ENCODE measurements at places on chromosomes 11 and 22.
A peak's percentile ranks its signal among the peaks of the same experiment; 100 is the strongest.

GRCh38 chr11:68081691-68082090 is 39.5 kb downstream of the CHKA start:
- DNase-seq = no peak

DNA sequence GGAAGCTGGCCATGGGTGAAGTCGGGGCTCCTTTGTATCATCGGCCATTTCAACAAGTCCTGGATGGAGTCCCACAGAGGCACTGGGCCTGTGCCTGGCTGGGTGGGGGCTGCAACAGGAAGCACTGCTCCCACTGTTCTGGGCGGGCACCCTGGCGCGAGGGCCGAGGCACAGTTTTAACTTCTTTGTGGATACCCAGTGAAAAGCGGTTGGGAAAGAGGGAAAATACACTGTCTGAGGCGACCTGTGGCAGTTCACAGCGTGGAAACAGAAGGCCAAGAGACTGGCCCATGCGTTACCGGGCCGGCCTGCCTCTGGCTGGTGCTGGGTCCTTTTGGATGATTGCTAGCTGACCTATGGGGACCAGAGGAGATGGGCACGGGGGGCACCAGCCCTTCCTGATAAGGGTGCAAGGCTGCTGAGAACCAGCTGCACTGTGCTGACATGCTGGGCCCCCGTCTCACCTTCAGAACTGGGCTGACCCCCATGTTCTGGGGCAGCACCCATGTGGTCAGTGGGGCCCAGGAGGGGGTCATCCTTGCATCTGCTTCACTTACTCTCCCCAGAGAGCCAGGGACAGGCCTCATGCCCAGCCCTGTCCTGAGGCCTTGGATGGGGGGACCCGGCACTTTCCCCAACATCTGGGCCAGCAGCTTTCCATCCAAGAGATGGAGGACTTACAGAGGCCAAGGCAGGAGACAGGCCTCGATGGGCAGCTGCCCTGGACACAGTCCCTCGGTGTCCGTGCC is 4.2 kb downstream of the OVOL1 start:
- no peak for DNase-seq

GRCh38 chr11:121367001-121367843 is 74.7 kb downstream of the SC5D start:
- DNase-seq = peak; percentile 64

- DNase-seq = no peak
Measured at GRCh38 chr11:106706355-106706754, 311.9 kb downstream of the GUCY1A2 start.

GRCh38 chr11:12321217-12321937 is 56.0 kb upstream of the PARVA start:
- no peak for DNase-seq

- peak; percentile 71 for DNase-seq
Measured at GRCh38 chr11:830295-831117, 2.2 kb upstream of the CD151 start.

GRCh38 chr11:12824281-12825041 is 150.2 kb downstream of the TEAD1 start:
- no peak for DNase-seq

DNA sequence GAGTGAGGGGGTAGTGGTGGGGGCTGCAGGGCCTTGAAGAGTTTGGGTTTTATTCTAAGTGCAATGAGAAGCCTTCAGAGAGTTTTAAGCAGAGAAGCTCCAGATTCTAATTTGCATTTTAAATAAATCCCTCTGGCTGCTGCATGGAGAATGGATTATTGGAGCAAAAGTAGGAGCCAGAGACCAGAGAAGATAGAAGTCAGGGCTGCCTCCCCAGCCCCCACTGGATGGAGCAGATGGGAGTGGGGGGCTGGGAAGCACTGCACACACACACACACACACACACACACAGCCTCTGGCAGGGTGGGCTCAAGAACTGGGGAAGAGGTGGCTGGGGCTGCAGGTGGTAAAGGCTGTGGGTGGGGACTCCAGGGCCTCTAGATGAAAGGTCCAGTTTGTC is 75.6 kb downstream of the TSPAN18 start:
- DNase-seq = no peak

DNA sequence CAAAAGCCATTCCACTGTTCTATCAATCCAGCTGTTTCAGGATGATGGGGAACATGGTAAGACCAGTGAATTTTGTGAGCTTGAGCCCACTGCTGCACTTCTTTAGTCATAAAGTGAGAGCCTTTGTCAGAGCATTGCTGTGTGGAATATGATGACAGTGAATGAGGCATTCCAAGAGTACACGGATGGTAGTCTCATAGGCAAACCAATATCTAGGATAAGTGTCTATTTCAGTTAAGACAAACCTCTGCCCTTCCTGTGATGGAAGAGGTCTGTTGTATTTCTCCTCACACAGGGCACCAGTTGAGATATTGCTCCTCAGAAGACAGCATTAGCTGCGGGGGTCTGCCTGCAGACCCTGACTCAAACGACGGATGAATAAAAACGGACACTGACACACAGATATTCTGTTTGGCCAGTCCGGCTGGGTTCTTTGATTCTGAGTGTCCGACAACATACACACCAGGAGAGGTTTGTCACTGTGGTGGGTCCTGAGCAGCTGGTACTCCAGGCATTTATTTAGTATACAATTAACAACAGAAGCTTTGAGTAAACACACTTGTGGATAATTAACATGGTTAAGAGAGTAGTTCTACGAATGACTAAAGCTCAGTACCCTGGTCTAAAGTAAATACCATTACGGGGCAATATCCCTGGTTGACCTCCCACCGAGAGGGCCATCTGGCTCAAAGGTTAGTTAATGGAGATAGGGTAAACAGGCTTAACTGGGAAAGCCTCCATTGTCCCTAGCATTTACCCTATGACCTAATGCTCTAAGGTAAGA is 121.7 kb downstream of the ZNF280B start:
- DNase-seq = no peak

GRCh38 chr11:17421781-17422180 is 33.3 kb upstream of the KCNJ11 start:
- DNase-seq = no peak

- DNase-seq = no peak
Measured at GRCh38 chr11:512761-513595, 5.9 kb upstream of the RNH1 start.

- no peak for DNase-seq
Measured at GRCh38 chr22:24791362-24791761, 14.6 kb upstream of the SGSM1 start.

DNA sequence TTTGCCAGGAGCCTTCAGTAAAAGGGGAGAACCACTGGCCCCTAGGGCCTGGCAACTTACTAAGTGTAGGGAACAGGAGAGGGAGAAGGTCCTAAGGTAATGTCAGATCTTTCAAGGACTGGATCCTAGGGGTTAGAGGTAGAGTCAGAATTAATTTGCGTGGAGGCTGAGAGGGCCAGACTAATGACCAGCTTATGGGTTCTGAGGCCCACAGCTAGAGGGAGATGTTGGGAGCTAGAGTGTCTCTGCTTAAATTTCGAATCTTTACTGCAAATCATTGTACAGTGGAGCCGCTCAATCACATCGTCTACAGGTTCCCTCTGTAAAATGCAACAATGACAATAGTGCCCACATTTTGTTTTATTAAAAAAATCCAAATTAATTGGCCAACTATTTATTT is 31.4 kb downstream of the CLMP start:
- no peak for DNase-seq

- no peak for DNase-seq
Measured at GRCh38 chr11:94455861-94456260, 37.8 kb downstream of the MRE11 start.

GRCh38 chr11:10674440-10674855 is 19.1 kb downstream of the IRAG1 start:
- DNase-seq = no peak

DNA sequence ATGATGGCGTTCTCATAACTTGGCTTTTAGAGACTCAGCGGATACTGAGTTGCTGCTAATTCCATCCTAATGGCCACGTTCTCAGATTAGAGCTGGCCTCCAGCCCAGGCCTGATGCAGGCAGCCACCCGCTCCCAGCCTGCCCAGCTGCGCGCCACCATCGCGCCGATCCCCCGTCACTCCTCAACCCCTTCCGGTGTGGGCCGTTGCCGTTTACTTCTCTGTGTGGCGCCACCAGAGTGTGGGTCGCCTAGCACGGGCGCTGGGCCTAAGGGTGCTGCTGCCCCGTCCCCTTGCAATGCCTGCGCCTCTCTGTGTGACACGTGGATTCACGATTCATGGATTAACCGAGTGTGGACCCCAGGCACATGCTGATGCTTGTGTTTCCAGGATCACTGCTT is 1116.0 kb downstream of the BRD1 start:
- no peak for DNase-seq

DNA sequence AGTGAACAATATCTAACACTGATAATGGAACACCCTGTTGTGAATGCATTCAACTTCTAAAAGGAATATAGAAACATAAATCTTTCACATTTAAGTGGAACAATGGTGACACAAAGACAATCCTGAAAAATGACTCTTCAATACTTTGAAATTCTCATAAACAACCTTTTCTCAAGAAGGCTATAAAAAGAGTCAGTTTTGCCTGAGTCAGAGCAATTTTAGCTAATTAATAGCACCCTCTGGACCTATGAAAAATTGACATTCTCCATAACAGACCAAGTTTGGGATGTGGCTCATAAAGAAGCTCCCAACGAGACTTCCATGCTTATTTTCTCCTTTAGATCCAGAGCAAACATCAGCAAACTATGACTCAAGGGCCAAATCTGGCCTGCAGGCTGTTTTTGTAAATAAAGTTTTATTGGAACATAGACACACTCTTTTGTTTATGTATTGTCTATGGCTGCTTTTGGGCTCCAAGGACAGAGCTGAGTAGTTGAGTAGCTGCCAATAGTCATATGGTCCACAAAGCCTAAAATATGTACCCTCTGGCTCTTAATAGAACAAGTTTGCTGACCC is 108.0 kb downstream of the MAML2 start:
- DNase-seq = no peak

DNA sequence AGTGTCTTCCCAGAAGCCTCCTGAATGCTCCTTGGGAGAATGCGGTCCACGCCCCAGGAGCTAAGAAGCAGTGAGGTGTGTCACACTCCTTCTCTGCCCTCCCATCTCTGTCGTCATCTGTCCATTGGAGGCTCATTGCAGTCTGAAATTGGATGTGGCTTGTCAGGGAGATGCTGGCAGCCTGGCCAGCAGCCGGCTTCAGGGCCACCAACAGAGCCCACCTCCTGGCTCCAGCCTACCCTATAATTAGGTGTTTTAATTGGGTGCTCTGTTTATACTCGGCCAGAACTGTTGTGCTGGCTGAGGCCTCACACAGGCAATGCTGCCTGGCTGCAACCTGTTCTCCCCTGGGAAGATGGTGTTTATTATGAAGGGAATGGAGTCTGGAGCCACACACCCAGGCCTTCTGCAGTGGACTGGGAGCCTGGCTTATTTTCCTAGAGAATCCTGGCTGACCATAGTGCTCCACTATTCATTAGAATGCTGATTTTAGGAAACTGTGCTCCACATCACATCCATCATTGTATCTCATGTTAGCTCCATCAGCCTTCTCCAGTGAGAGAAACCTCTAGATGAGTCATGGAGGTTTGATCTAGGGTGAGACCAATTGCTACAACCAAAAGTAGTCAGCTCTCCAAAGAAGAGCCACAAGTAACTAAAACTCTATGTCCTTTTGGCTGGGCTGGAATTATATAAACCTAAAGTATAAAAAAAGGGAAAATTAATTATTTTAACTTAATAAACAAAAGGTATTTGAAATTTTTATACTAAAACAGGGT is 86.8 kb upstream of the CRTAM start:
- no peak for DNase-seq

DNA sequence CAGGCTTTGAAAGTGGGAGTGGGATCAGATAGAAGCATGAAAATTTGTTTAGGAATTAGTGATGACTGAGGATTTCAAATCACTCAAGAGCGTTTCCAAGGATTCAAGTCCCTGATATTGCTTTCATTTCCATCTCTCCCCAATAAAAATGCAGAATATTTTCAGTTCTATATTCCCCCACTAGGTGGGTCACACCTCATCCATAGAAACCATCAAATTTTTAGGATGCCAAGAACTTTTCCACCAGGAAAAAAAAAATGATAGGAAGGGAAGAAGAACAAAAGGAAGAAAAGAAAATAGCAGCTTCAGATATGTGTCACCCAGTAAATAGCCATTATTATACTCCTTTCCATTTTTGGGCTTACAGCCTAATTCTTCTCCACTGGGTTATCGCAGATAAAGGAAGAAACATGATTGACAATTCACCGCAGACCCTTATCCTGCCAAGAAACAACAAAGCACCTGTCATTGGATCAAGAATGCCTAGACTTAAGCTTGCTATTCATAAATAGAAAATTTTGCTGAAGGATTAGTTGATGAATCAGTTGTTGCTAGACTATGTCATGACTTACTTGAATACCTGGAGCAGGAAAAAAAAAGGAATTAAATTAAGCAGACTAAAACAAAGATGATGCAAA is 30.3 kb upstream of the OR10D3 start:
- no peak for DNase-seq

Measured in CD4-positive, alpha-beta T cell treated with Interleukin-12 subunit alpha and Interleukin-12 subunit beta, for 1 hour (primary cell).